Stimulated activated naive CD8-positive, alpha-beta T cell treated with anti-CD3 and anti-CD28 coated beads, Interleukin-15, Interleukin-2, amounts not matched to agents 100 U/mL and 50 U/mL, for 24 hours (primary cell): ENCODE measurements at places on chromosomes 6 and 20.

- no peak for DNase-seq
Observed at GRCh38 chr6:46760925-46761324, 14.2 kb downstream of the ANKRD66 start.

GRCh38 chr6:28802417-28803336, 121.1 kb downstream of the TRIM27 start:
- peak; percentile 30 for DNase-seq

GRCh38 chr6:106161893-106162292, 75.8 kb downstream of the PRDM1 start:
- no peak for DNase-seq

DNA sequence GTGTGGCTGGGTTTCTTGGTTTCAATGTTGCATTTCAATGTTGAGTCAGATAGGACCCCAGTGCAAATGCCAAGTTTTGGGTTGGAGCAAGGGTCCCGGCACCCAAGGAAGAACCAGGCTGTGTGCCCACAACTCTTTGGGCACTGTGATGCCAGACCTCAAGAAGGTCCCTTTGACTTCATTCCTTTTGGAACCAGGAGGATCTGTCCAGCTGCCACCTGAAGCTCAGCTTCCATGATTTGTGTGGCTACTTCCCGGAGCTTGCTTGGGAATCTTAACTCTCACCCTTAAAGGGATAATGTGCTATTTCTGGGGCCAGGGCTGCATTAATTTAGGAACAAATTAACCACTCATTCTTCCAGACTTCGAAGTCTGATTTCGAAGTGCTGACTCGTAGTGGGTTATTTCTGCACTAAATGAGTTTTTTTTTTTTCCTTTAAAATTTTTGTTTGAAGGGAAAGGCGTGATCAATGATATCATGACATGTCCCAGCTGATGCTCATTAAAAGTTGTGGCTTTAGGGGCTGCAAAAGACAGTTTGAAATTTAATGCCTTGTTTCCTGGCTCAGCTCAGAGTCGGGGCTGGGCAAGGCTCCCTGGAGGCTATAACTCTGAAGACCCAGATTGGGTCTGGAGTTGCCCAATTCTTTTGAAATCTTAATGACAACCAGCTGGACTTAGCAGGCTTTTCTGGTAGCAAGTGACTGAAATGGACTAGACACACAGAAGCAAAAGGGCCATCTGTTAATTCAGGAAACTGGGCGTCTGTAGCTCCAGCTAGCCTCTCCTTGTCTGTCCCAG, 24.0 kb upstream of the PHACTR3 start:
- no peak for DNase-seq

- DNase-seq, result no peak
Observed at GRCh38 chr6:21188505-21189223, 404.9 kb upstream of the SOX4 start.

GRCh38 chr6:108807928-108808327, 40.3 kb upstream of the ARMC2 start:
- DNase-seq, result no peak

DNA sequence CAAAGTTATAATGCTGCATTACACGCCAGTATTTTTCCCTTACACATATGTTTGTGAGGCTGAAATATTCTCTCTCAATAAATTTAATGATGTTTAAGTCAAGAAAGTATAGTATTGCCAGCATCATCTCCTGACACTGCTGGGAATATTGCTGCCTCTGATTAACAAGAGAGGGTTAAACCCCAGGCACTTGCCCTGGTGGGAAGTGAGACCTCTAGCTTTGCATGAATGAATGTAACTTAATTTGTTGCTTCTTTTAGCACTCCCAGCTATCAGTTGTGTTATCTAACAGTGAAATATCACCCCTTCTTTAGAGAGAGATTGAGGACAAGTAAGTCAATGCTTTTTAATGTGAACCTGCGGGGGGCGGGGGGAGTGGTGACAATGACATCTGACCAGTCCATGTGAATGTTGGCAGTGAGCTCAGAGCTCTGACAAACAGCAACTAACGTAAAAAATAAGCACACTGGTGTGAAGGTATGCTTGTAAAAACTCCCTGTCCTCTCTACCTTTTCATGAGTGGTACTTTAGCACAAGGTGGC, 9.8 kb downstream of the FOXA2 start:
- DNase-seq, result no peak

- DNase-seq, result no peak
Observed at GRCh38 chr6:21046276-21046675, 512.0 kb downstream of the CDKAL1 start.

GRCh38 chr20:36756496-36756895, 10.6 kb upstream of the NDRG3 start:
- DNase-seq, result no peak

DNA sequence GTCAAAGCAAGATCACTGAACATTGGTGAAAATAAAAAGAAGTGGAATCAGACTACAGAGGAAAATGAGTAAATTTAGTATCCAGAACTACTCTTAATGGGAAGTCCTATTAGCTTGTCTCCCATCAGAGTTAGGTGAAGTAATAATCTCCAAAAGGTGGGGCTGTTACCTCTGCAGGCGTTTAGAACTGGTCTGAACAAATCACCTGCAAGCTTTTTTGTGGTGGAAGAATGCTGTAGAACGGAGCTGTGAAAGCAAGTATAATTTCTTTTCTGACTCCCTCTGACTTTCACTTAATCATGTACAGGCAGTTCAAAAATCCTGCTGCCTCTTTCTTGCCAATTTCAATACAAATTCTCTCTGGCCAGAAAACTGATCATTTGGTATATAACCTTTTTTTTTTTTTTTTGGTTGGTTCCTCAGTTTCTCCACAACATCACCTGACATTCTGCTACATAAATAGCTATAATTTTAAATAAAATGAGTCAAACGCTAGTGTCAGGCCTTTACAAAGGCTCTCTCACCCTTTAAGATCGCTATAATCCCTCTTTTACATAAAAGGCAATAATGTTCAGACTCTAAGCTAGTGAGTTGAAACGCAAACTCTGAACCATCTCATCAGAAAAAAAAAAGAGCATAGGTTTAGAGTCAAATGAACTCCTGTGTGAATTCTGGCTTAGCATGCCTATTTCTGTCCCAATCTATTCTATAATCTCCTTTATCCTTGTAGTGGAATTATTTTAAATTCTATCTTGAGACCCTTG, 38.8 kb downstream of the CITED2 start:
- DNase-seq, result no peak

GRCh38 chr20:6515261-6515660, 252.2 kb upstream of the BMP2 start:
- DNase-seq, result no peak

DNA sequence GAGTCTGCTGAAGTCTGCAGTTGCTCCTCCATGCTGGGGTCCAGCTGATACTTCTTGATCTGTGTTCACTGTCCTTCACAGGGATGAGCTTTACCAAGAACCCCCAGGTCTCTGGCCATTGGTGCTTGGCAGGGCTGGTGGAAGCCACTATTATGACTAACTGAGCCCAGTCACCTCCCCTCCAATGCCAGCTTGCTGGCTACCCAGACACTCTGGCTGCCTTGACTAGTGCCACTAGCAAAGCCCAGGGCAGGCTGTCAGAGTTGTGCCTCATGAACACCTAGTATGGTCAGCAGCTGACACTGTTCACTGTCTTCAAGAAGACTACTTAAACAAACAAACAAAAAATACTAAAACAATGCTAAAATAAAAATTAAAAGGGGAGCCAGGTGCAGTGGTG, 8.8 kb downstream of the ASIP start:
- no peak for DNase-seq

GRCh38 chr6:53831936-53832660, 37.3 kb downstream of the LRRC1 start:
- DNase-seq, result no peak

DNA sequence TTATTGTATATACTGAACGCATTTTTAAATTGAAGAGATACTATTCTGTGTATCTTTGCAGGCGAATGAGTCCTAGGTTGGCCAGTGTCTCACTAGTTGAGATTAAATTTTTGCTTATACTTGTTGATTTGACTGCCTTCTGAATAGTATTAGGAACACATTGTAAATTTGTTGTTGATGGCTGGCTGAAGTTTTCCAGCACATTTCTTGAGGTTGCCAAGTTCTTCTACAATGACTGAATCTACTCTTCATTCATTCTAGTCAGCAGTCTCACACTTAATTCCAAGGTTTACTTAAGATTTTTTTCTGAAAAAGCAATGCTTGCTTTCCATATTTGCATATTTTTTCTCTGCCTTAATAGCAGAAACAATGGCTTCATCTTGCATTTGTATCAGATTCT, 151.7 kb downstream of the ZFAND3 start:
- DNase-seq, result no peak

GRCh38 chr6:106509420-106510089, 119.7 kb downstream of the RTN4IP1 start:
- peak; percentile 60 for DNase-seq

- no peak for DNase-seq
Observed at GRCh38 chr20:25286917-25287316, 39.0 kb downstream of the PYGB start.

GRCh38 chr6:155444952-155445903, 10.4 kb downstream of the NOX3 start:
- no peak for DNase-seq

DNA sequence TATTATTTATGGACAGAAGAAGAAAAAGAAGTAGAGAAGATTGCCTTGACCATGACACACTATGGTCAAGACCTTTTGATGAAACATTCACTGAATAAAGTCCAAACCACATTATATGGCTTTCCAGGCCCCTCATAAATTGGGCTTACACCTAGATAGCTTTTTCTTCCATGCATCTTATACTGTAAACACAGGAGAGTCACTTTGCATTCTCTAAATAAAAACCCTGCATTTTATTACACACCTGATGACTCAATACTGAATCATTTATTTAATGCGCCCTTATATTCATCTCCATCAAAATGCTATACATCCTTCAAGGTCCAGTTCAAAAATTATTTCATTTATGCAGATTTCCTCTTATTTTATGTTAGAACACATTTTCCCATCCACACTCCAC, 78.0 kb downstream of the COL21A1 start:
- DNase-seq, result no peak
